ENCODE measurements at places on chromosomes 13 and 19.

DNA sequence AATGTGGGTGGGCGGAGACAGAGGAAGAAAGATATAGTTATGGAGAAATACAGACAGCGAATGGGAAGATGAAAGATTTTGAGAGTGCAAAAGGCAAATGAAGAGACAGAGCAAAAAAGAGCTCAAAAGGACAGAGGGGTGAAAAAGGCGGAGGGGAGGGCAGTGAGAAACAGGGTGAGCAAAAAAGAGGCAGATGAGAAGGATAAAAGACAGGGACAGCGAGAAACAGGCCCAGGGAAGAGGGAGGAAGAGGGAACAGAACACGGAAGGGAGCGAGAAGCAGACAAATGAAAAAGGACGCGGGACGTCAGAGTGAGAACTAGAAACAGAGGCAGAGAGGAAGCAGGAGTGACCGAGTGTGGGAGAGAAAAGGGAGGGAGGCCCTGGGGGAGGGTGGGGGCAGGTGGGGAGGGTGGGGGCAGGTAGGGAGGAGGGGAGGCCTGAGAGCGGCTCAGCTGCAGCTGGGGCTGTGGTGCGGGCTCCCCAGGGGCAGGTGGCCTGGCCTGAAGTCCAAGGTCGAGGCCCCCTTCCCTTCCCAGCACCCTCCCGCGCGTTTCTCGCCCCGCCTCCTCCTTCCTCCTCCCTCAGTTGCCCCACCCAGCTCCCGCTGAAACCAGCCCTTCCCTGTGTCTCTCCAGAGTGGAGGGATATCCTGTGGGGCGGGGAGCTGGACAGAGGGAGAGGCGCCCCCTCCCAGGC lies 2.9 kb downstream of the KLK1 start:
- no peak for DNase-seq

GRCh38 chr19:51779181-51779580 lies 15.8 kb upstream of the FPR3 start:
- no peak for DNase-seq

GRCh38 chr13:99663185-99663825 lies 162.0 kb downstream of the TM9SF2 start:
- DNase-seq, result no peak

GRCh38 chr13:95386370-95386769 lies 85.1 kb upstream of the ABCC4 start:
- DNase-seq, result no peak

GRCh38 chr19:44580366-44580895 lies 32.9 kb upstream of the IGSF23 start:
- DNase-seq, result no peak

DNA sequence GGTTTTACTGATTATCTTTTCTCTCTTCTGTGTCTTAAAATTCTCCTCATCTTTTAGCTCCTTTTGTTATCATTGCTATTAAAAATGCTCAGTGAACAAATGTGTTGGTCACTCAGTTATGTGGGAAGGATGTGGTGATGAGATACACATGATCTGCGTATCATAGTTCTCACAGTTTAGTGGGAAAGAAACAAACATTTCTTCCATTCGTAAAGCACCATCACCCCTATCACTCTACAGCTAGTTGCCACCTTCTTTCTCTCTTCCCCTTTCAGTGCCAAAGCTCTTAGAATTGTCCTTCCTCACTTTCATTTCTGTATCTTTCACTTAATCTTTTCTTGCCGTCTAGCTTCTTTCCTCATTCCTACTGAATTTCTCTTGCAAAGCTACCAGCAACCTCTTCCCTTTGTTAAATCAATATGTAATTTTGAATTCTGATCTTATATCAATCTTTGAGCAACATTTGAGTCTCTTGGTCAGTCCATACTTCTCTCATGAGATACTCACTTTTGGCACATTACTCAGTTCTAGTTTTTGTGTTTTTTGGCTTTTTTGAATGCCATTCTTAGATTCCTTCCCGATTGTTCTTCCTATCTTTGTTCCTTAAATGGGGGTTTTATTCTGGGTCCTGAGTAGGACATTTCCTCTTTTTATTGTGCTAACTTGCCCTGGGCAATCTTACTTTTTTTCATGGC lies 122.3 kb downstream of the PCCA start:
- no peak for DNase-seq

DNA sequence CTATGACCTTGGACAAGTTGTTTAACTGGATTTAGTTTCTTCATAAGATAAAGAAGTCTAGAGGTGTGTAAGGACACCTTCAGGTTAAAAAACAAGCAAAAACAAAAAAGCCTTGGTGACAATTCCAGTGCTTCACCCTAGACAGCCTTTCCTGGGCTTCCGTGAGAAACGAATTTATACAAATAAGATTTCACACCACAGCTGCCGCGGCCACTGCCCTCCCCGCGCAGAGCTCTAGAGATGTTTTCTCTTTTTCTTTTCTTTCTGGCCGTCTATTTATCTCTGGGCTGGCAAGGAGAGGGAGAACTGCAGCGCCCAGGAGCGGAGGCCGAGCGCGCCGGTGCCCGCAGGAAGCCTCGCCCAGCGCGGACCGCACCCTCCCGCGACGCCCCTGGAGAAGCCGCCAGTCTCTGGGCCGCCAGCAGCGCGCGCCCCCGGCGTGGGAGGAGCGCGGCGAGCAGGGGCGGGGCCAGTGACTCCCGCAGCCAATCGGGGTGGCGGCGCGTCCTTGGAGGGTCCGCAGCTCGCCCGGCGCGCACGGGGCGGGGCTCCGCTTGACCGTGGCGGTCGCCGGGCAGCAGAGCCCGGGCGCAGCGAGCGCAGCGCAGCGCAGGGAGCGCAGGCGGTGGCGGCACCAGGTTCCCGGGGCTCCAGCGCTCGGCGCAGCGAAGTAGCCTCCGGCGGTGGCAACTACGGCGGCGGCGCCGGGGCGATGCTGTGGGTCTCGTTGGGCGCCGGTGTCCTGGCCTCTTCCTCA lies 107.0 kb downstream of the RXFP2 start:
- DNase-seq, result peak; percentile 86

DNA sequence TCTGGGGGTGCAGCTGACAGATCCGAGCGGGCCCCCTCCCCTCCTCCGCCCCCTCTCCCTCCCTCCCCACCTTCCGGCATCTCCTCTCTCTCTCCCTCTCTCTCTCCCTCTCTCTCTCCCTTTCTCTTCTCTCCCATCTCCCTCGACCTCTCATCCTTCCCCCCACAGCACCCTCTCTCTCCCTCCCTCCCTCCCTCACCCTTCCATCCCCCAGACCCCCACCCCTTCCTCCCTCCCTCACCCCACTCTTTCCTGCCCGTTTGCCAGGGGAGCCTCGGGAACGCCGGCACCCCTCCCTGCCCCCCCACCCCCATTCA lies 666 bp downstream of the CELF5 start:
- no peak for DNase-seq

GRCh38 chr13:32736648-32737047 lies 150.4 kb downstream of the PDS5B start:
- DNase-seq, result no peak

GRCh38 chr13:106468207-106468606 lies 67.3 kb downstream of the EFNB2 start:
- peak; percentile 54 for DNase-seq

Data from midbrain (tissue), 1 donor.